ENCODE measurements at places on chromosomes 4 and X.

GRCh38 chrX:7390441-7390840 is 242.5 kb upstream of the PUDP start:
- DNase-seq, result no peak

GRCh38 chr4:37561196-37561802 is 124.9 kb downstream of the RELL1 start:
- no peak for DNase-seq

DNA sequence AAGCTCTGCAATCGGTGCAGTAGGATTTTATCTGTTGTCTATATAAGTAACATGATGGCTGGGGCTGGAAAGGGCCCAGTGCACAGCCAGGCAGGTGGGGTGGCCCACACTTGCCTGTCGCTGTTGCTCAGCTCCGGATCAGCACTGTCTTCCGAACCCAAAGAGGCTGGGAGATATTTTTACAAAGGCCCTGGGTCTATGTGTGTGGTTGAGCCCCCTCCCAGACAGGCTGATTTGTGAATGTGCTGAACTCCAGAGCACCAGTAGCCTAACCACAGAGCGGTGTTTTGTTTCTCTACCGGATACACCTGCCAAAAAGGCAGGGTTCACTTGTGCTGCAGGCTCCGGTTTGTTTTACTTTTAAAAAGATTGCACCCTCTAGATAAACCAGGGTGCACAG is 33.5 kb upstream of the CHRNA9 start:
- DNase-seq, result no peak

- no peak for DNase-seq
These were observed 158.7 kb downstream of the DCHS2 start for GRCh38 chr4:154332681-154333421.

DNA sequence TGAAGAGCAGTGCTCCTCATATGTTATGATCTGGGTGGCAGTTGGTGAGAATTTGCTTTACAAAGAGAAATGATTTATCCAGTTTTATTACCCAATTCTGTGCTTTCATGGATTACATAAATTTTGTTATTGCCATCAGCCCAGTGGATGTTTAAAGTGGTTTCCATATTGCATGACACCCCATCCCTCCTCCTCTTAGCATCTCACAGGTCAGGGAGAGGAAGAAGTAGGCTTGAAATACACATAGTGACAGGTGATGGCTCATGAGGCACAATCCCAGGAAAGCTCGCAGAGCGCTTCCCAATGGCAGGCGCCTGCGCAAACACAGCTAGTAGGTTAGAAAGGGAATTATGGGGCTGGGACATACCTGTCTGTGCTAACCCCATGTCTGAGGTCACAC is 47.7 kb upstream of the GATB start:
- no peak for DNase-seq

- DNase-seq, result no peak
These were observed 26.3 kb downstream of the AREG start for GRCh38 chr4:74471264-74471663.

GRCh38 chrX:131827935-131828334 is 195.2 kb upstream of the STK26 start:
- no peak for DNase-seq

- DNase-seq, result peak; percentile 16
These were observed 373.0 kb upstream of the RASGEF1B start for GRCh38 chr4:81844717-81845116.

Measured in stimulated activated CD8-positive, alpha-beta memory T cell treated with anti-CD3 and anti-CD28 coated beads, Interleukin-4, amount 100 ng/mL, for 1 hour (primary cell).